Stomach (tissue), 19 donors: ENCODE measurements at places on chromosomes 13 and 19.

DNA sequence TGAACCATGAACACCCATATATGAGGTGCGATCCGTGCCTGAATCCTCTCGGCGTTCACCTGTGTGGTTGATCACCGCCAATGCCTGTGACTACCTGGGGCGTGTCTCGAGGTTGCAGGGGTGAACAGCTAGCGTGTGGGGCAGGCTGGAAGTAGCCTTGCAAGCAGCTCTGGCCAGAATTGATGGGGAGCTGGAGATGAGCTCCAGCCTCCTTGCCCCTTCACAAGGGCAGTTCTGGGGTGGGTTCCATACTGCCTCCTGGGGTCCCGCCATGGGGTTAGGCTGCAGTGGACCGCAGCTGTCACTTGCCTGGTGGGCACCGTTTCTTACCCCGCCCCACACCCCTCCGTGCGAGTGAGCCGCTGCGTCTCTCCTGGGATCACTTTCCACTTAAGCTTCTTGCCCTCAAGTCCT, 154.5 kb upstream of the SOX1 start:
- DNase-seq, result no peak

DNA sequence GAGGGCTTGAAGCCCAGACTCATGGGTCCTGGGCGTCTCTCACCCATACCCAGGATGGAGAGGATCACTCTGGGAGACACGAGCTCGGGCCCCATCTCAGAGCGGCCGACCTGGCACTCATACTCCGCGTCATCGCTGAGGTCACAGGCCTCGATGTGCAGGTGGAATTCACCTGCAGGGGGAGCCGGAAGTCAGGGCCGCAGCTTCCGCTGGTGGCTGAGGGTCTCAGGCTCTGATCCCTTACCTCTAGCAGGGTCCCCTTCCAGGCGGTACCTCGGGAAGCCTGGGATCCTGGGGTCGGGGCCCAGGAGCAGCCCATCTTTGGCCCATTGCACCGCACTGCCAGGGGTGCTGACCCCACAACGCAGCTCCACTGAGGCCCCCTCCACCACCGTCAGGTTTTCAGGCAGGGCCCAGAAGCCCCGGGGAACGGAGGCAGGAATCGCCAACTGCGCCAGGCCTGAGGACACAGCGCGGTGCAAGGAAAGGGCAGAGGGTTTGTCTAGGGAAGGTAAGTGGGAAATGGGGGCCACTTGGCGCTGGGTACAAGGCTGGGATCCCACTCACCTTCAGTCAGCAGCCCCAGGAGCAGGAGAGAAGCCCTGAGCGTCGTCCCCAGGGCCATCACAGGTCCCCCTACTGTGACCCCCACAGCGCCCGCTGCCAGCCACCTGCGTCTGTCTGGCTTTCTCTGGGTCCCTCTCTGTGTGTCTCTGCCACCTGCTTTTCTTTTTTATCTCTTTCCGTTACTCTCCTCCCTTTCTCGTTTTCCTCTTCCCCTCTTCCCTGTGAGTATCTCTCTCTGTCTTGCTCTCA, 883 bp downstream of the NPHS1 start:
- DNase-seq, result no peak

- no peak for DNase-seq
Observed at GRCh38 chr19:17949956-17950309, 17.0 kb upstream of the KCNN1 start.

DNA sequence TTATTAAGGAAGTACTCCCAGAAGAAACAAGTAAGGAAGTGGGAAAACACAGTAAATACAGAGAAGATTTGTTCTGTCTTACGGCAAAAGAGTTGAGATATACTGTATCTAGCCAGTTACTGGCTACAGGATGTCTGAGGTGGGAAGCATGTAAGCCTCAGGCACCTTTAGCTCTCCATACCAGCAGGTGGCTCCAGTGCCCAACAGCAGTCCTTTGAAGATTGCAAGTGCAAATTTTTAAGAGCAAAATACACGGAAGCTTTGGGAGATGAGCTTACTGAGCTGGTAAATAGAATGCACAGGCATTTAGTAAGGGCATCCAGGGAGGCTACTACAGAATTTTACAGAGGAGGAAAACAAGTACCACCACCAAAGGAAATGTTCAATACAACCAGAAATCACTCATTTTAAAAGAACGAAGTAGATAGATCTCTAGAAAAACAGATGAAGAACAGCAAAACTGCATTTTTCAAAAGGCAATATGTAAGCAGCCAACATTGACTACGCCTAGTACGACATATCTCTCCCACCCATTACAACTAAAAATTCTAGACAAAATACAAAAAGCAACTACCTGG, 57.9 kb upstream of the VSTM2B start:
- DNase-seq, result no peak

DNA sequence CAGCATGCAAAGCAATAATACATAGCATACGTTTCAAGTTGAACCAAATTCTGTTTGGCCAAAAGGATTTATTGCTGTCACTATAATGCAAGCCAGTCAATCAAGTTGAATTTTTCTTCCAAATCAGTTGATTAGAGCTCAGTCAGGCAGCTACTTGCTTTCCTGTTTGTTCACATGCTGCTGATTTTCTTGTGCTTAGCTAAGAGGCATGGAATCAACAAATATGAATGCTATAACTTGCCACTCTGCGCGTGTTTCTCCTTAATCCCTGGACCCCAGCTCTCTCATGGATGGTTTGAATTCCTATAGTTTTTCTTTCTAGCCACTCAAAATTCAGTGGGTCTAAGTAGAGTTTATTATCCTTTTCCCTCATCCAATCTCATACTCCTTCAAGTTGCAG, 311.3 kb downstream of the KLF5 start:
- no peak for DNase-seq

GRCh38 chr13:97573011-97573410, 139.0 kb downstream of the RAP2A start:
- no peak for DNase-seq

DNA sequence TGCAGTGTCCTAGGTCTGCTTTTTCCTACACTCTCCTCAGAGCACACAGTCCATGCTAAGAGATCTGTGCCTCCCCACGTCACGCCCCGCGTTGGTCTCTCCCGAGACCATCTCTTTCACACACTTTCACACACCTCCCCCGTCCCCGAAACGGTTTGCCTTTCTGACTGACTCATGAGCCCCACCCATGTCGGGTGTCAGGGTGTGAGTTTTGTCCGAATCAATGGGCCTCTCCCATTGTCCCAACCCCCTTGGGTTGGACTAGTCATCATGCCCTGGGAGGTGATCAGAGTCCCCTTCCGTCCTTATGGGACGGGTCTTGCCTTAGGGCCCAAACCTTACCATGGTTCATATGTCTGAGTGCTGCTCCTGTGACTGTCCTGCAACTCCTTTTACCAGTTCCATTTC, 214.0 kb upstream of the HTR2A start:
- DNase-seq, result no peak

- DNase-seq, result peak; percentile 23
Observed at GRCh38 chr13:113667771-113668490, 912 bp downstream of the GRK1 start.

DNA sequence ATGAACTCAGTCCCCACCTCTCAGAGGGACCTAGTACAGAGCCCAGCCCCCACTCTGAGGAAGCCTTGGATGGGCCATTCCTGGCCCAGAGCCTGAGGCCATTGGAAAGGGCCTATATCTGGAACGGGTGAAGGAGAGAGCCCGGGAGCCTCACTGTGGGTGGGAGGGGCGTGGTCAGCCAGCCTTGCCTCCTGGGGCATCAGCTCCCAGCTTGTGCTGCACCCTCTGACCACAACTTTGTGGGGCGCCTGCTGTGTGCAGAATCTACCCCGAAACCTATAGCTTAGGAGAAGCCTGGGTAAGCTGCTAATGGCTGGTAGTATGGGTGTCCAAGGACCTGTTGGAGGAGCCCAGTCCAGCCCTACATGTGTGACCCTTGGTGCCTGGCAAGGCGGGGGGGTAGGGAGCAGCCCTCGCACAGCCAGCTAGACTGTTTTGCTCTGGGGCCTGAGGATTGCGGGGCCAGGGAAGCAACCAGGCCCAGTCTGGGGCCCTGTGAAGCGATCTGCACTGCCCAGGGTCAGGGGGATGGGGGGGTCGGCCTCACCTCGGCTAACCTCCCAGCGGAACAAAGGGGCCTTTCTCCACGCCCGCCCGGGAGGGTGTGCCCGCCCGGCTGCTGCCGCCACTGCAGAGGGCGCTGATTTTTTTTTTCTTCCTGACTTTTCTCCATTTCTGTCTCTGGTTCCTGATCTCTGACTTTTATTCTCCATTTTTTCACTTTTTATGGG, 42.3 kb downstream of the LYL1 start:
- DNase-seq, result no peak

DNA sequence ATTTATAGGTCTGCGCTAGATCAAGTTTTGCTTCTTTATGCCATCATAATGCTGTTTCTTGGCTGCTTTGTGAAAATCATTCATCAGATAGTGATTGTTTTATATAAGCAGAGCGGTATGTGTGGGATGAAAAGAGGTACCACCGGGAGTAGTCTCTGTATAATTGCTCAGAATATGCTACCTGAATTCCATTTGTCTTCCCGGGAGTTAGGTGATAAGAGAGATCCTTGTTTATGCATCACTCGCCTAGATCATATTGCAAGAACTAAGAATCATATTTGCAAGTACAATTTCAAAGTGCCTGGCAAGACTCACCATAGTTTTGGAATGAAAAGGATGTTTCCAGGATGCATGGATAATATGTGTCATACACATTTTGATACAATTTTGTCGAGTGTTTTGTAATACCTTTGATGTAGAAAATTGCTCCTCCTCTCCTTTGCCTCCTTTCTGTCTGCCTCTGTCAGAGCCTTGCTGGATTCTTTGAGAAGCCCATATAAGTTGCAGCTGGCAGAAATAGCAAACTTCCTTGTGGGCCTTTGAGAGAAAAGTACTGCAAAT, 1306.0 kb upstream of the SLC10A2 start:
- DNase-seq, result peak; percentile 3

DNA sequence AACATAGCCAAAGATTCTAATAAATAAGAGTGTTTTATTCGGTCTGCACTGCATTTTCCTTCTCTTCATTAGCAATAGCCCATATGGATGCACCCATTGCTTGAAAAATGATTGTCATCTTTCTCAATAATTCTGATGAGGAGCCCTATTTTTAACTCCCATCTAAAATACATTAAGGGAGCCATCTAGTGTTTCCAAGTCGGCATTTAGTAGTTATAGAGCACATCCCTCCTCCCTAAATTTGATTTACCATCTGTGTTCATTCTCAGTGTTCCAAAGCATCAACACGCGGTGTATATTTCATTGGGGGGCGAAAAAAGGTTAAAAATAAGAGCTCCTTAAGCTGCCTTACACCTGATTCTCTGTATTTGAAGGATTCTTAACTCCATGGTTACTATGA, 119.2 kb upstream of the IPO5 start:
- no peak for DNase-seq

DNA sequence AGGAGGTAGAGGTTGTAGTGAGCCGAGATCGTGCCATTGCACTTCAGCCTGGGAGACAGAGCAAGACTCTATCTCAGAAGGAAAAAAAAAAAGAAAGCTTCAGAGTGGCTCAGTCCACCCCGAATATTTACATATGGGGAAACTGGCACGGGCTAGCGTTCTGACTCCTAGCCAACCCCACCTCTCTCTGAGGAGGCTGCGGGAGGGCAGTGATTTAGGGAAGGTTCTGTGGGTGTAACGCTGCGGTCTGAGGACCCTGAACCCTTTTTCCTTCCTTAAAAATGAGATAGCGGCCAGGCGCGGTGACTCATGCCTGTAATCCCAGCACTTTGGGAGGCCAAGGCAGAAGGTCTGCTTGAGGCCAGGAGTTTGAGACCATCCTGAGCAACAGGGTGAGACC, 5.0 kb downstream of the LRRC25 start:
- no peak for DNase-seq

- DNase-seq, result no peak
Observed at GRCh38 chr19:813219-814151, 8.3 kb downstream of the PLPPR3 start.

DNA sequence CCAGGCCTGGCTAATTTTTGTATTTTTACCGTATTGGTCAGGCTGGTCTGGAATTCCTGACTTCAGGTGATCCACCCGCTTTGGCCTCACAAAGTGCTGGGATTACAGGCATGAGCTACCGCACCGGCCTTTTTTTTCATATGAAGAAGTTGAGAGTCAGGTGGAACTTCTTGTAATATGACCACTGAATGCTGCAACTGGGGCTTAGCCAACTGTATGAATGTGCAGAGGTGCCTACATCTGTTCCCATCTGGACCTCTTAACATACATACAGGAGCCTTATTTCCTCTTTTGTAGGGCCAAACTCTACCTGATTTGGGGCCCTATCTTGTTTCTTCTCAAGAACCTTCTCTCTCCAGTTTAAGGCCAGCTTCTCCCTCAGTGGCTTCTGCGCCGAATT, 11.9 kb upstream of the GGACT start:
- no peak for DNase-seq

DNA sequence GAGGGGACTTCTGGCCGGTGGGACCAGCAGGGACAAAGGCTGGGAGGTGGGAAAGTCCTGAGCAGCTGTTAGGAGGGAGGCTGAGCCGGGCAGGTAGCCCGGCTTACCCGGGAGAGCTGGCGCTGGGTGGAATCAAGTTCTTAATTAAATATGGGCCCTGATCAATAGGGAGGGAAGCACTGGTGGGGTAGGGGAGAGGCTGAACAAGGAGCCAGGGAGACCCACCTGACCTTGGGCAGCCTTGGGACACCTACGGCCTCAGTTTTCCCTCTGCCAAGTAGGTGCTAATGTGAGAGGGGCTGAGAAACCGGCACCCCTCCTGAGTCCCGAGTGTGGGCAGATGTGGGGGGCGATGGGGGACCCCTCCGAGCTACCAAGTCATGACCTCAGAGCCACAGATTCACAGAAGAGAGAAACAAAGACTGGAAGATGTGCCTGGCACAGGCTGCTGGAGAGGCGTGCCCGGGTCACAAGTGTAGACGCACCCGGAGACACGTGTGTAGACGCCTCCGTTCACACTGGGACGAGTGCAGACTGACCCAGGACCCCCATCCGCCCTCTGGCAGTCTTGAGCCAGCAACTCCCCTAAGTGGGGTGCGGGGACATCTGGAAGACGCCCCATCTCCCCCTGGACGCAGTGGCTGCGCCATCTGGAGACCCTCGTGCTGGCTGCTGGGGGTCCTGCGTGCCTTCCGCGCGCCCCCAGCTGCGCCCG, 8.4 kb downstream of the ONECUT3 start:
- DNase-seq, result no peak

GRCh38 chr19:56098731-56099568, 22.1 kb downstream of the ZNF787 start:
- no peak for DNase-seq

GRCh38 chr19:43806848-43807247, 4.6 kb upstream of the LYPD5 start:
- DNase-seq, result no peak

DNA sequence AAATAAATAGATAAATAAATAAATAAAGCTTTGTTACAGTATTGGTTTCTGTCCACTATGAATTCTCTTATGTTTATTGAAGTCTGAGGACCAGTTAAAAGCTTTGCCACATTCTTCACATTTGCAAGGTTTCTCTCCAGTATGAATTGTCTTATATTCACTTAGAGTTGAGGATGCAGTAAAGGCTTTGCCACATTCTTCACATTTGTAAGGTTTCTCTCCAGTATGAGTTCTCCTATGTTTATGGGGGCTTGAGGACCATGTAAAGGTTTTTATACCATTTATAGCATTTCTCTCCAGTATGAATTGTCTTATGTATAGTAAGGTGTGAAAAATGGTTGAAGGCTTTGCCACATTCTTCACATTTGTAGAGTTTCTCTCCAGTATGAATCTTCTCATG, 168.3 kb downstream of the ZNF737 start:
- no peak for DNase-seq

GRCh38 chr19:55692681-55693081, 17.7 kb downstream of the EPN1 start:
- DNase-seq, result no peak

GRCh38 chr19:38711726-38712153, 32.5 kb downstream of the CAPN12 start:
- peak; percentile 62 for DNase-seq
